HS-5 (cell line): ENCODE measurements at places on chromosomes 2 and 18.
A peak's percentile ranks its signal among the peaks of the same experiment; 100 is the strongest.

GRCh38 chr2:20049637-20050036, 1.8 kb downstream of the LAPTM4A start:
- DNase-seq: no peak

- no peak for DNase-seq
Observed at GRCh38 chr2:15299904-15300520, 261.1 kb downstream of the NBAS start.

- no peak for DNase-seq
Observed at GRCh38 chr2:209577376-209578357, 153.8 kb downstream of the MAP2 start.

GRCh38 chr2:191533693-191534180, 144.2 kb upstream of the NABP1 start:
- no peak for DNase-seq

DNA sequence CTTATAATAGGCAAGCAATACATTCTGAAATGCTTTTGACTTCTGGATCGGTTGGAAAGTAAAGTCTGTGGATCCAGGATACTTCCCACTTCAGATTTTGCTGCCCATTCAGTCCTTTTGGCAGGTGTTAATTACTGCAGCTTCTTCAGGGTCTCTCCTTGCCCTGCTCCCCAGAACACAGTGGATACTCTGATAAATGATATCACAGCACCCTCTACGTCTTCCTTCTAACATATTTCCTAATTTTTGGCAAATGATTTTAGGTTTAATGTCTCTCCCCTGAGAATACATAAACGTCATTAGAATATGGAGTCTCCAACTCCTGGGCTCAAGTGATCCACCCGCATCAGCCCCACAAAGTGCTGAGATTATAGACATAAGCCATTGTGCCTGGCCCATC, 249.8 kb downstream of the NYAP2 start:
- no peak for DNase-seq

- DNase-seq: no peak
Observed at GRCh38 chr2:239959059-239959971, 65.8 kb downstream of the NDUFA10 start.

DNA sequence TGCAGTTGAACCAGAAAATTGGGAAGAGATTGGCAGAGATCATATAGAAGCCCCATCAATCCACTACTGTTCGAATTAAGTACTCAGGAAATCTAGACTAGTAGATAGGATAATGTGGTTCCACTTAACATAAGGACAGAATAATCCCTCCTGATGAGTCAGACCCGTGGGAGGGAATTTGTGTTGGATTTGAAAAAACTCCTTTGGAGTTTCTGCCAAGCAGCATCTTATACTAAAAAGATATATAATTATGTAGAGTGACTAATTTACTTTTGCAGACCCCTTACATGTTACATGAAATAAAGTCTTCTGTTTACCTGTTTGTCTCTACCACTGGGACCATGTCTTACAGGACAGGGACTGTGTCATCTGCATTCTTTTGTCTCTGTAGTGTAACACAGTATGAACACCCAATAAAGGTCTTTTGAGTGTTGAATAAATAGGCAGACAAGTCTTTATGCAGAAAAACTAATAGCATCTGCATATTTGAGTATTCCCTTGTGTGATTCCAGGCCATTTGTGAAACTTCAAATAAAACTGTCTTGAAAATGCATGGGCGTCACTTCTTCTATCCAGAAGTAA, 122.6 kb upstream of the DNAJC10 start:
- DNase-seq: peak; percentile 87

GRCh38 chr2:99398303-99398702, 61.1 kb downstream of the EIF5B start:
- DNase-seq: no peak

DNA sequence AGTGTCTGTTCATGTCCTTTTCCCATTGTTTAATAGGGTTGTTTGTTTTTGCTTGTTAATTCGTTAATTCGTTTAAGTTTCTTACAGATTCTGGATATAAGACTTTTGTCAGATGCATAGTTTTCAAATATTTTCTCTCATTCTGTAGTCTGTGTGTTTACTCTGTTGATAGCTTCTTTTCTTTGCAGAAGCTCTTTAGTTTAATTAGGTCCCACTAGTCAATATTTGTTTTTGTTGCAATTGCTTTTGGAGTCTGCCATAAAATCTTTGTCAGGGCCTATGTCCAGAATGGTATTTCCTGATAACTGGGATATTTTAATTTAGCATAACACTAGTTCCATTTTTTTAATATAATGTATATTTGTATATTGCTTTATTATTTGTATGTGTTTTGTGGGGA, 1380.1 kb downstream of the SUCLG1 start:
- DNase-seq: no peak

- no peak for DNase-seq
Observed at GRCh38 chr2:1192121-1192520, 221.1 kb upstream of the TPO start.

DNA sequence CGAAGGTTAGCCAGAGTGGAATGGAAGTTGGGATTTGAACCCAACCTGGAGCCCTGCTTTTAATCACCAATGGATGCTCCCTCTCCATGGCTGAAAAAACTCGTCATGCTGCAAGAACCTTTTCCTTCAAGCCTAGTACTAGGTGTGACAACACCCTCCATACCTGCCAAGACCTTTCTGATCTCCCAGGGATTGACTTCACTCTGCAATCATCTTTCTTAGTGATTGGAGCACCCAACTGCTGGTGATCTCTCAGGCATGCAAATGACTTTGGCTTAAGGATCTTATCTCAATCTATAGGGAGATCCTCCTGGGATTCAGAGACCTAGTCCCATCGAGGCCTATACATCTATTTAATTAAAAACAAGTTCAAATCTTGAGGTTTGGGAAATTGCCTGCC, 23.5 kb upstream of the ITGB6 start:
- DNase-seq: no peak

- peak; percentile 49 for DNase-seq
Observed at GRCh38 chr18:59502274-59503175, 143.5 kb upstream of the LMAN1 start.

- no peak for DNase-seq
Observed at GRCh38 chr18:50791599-50792438, 28.0 kb downstream of the MRO start.

DNA sequence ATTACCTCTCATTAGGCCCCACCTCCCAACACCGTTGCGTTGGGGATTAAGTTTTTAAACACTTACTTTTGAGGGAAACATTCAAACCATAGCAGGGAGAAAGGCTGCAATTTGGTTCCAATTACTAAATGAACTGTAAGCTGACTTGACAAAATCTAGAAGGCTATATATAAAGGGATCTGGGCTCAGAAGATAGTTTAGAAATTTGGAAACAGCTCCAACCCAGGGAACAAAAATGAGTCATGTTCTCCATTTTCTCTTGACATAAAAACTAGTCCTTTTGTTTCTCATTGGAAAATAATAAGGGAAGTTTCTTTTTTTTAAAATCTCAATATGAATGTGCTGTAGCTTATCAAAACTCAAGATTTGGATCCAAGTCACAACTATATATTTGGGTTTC, 17.5 kb downstream of the MOGAT1 start:
- no peak for DNase-seq

DNA sequence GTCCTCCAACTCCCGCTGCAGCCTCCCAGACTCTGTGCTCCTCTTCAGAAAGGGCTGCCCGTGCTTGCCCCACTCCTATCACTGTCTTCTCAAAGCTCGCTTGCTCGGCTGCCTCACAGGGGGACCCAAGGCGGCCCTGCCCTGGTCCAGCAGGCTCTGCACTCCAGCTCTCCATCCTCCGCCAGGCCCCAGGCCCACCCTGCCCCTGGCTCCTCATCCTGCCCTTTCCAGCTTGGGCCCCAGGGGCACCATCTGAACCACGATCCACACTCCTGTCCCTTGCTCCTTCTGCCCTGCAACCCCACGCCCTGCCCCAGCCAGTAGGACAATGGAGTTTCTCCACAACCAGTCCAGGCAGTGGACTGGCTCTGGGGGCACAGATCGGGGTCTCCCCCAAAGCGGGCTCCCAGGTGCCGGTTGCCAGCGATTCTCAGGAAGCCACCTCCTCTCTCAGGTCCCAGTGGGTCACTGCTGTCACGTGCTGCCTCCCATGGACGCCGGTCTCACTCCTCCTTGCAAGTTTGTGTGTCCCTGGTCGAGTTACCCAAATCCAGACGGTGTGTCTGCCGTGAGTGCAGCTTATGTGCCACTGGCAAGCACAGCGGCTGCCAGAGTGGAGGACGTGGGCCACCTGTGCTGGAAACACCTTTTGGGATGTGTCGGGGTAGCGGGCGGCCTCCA, 238.5 kb downstream of the HDAC4 start:
- no peak for DNase-seq

DNA sequence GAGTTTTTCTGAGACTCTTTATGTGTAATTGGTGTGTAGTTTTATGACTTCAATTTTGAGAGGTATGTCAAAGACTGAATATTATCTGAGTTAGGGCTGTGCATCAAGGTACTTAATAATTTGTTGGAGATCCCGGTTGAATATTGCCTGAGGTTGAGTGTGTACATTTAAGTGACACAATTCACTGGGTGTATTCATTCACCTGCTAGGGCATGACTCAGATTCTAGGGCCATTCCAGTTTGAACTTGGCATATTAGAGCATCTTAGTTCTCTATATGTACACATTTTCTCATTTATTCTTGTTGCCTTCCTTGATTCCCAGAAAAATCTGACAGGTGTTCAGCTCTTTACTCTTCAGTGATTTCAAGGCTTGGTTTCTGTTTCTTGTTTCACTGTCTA, 12.5 kb downstream of the MAP4K4 start:
- no peak for DNase-seq

DNA sequence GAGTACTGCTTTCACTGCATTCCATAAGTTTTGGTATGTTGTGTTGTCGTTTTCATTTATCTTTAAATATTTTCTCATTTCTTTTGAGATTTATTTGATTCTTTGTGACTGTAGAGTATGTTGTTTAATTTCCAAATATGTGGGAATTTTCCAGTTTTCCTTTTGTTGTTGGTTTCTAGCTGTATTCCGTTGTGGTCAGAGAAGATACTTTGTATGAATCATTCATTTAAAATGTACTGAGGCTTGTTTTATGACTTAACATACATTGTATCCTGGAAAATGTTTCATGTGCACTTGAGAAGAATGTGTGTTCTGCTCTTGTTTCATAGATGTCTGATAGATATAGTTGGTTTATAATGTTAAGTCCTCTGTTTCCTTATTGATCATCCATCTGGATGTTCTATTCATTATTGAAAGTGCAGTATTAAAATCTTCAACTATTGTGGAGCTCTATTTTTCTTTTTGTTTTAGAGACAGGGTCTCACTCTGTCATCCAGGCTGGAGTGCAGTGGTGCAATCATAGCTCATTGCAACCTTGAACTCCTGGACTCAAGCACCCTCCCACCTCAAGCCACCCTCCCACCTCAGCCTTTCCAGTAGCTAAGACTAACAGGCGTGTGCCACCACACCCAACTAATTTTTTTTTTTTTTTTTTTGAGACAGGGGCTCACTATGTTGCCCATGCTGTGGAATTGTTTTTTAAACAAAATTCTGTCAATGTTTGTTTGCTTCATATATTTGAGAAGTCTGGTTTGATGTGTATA, 96.8 kb downstream of the TAF4B start:
- DNase-seq: peak; percentile 39

GRCh38 chr2:185785156-185785555, 46.6 kb downstream of the FSIP2 start:
- no peak for DNase-seq

DNA sequence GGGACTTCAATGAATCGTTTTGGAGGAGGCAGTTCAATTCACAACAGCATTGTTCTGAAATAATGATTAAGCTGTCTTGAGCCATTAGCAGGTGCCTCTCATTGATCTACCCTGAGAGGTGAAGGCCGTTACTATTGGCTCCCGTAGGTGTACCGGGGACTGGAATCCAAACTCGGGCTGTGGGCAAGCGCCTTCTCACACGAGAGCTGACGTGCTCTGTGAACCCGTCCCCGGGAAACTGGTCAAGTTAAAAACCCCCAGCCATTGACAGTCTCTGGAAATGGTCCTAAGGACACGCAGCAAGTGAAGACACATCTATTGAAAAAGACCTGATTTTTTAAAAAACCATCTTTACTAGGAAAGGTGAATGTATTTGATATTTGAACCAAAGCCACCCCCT, 8.1 kb upstream of the NFATC1 start:
- DNase-seq: no peak

DNA sequence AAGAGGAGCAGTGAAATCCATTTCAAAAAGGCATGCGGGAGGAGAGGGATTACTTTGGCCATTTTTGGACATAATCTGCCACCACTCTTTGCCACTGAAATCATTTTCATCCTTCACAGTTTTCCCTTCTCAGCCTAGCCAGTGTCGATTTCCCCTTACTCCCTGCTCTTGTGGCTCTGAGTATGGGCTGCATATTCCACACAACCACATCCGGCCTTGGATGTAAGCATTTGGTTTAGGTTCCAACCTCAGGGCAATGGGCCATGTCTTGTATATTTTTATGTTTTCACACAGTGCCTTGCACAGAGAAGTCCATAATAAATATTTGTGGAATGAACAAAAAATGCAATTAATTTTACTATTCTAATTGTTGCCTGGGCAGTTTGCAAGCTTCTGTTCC, 7.7 kb upstream of the SERPINE2 start:
- DNase-seq: no peak

DNA sequence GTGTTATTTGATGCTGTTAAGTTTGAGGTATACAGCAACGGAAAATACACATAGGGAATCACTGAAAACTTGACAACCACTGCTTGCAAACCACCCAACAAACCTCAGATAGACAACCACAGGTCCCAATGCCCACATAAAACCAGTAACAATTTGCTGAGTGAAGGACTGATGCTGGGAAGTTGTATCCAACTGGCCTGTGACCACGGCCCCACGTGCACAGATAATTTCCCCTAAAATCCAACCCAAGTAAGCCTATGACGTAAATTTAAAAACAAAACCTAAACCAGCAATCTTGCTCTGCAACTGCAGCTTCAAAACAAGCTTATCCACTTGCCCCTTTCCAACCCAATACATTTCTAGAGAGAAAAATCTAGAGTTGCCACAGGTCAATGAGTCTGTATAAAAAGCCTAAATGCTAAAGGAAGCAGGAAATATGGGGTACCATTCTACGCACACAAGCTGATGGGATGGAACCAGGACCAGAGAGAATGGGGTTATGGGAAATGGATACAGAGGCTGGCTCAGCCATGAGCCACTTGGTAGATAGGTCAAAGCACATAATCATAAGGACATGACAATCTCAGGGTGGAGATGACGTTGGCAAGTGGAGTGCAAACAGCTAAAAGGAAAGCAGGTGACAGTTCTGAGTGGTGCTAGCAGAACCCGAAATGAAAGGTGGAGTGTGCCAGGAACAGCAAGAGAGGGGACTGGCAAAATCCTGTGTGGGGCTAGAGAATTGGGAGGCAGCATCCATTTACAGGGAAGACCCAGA, 27.8 kb upstream of the CREB1 start:
- no peak for DNase-seq
